ENCODE measurements at places on chromosomes 1 and 21.

- no peak for DNase-seq
Measured at GRCh38 chr1:60832367-60832766, 250.0 kb upstream of the NFIA start.

DNA sequence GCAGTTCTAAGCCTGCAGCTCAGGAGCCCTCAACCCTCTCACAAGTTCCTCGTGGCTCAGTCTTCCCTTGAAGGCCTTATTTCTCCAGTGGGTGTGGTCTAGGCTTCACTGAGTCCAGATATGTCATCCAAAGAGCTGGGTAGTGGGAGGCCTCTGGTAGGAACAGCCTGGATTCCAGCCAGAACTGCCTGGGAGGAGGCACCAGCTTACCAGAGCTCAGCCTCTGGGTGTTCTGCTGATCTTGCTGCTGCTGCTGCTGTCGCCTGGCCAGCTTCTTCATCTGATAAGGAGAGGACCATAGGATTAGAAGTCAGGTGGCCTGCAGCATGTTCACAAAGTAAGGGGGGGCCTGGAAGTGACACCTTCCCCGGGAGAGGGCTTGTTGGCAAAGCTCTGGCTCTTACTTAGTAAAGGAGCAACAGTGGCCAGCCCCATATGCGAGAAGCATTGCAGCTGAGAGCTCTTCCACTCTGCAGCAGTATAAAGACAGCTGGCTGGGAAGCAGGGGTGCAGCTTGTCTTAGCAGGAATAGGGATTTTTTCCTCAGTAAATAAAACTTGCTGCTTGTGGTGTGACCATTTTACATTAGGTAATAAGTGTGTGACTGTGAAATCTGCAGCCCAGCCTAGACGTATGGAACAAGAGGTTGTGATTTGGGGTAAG, 148.5 kb downstream of the LMX1A start:
- no peak for DNase-seq

DNA sequence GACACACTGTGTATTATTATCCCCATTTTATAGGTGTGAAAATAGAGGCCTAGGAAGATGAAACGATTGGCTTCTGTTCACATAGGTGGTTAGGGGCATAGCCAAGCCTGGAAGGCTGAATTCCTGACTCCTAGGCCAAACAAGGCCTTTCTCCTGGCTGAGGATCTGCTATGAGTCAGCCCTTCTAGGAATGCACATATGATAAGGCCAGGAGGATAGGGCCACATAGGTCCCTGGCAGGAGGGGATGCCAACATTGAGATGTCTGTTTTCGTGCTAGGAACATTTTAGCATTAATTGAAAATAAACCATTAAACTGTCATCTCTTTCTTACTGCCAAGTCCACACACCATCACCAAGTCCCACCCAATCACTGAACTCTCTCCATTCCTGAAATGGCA, 9.2 kb downstream of the CSMD2 start:
- no peak for DNase-seq

DNA sequence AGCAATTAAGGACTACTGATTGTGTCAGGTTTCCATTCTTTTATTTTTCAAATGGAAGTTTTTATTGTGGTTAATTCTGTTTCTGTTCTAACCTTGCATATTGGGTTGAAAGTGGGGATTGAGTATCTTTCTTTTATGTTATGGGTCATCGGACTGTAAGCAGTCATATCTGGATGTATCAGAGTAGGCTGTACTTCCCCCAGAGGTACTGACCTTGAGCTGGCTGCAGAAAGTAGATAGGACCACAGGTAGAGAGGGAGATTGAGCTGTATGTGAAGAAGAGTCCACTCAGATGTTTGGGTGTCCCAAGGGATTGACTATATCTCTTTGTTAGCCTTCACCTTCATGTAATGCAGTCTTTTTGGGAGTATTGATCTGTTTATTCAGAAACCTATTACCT, 20.5 kb upstream of the ALG14 start:
- DNase-seq, result no peak

- DNase-seq, result no peak
Measured at GRCh38 chr1:54267815-54268761, 68.1 kb downstream of the MRPL37 start.

DNA sequence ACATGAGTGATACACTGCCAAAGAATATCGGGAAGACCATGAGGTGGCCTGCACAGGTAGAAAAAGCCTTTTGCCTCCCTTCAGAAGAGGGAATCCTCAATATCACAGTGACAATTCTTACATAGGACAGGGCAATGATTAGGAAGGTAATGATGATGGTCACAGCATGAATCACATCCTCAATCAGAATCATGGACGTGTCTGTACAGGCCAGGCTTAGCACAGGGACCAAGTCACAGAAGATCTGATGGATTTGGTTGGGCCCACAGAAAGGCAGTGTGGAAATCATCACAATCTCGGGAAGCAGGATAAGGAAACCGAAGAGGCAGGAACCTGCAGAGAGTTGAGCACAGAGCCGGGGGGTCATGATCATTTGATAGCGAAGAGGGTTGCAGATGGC, 3.2 kb downstream of the OR6K3 start:
- no peak for DNase-seq
